NCI-H2029 (cell line): ENCODE measurements at places on chromosomes 12 and 14.

DNA sequence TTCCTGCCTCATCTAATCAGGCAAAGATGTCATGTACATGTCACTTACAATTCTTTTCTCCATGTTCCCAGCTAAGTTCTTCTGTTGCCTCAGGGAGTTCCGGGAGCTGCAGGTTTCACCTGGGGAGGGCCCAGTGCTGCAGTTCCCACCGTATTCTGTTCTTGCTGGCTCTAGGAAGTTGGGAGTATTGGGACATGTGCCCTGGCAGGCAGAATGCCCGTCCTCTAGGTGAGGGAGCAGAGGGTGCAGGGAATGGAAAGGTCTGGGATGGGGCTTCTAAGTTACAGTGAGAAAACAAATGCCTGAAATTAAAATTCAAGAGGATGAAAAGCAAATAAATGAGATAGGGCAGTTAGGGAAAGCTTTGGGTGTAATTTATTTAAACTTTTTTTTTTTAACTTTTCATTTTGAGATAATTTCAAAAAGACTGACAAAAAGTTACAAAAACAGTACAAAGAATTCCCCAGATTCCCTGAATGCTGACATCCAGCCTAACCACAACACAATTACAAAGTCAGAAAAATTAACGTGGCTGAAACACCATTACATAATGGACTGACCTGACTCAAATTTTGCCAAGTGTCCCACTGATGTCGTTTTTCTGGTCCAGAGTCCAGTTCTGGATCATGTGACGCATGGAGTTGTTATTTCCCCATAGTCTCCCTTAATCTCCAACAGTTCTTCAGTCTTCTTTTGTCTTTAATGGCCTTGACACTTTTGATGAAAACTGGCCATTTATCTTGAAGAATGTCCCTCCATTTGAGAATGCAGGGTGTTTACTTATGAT, 187.2 kb upstream of the MYL2 start:
- no peak for DNase-seq

DNA sequence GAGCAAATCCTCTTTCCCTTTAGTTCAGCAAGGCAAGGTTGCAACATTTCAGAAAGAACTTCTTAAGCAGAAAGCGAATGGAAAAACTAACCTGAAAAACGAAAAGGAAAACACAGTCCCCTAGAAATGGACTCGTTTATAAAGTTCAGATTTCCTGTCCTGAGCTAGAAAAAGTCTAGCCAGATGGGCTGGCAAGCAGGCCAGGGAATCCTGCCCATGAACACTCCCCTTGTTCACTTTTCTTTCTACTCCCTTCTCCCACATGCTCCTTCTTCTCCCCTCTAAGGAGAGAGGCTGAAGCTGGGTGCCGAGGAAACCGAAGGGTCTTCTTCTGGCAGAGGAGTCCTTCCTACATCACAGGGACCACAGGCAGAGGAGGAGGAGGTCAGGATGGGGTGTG, 27.1 kb downstream of the LTBP2 start:
- no peak for DNase-seq

GRCh38 chr12:30211743-30212142, 428.0 kb upstream of the TMTC1 start:
- no peak for DNase-seq

DNA sequence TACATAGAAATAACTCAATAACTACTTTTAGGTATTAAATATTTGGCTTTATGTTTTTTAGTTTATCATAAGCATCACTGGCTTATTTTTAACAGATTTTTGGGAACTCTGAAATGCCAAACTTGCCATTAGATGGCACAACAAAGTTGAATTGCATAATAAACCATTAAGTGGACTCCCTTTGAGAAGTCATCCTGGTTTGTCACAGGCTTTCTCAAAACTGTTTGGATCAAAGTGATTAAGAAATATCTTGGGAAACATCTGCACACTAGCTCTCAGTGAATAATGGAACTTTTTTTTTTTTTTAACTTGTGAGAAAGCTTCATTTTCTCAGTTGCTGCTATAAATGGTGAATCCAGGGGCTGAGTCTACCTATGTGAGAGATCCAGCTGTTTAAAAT, 4.3 kb downstream of the SLC16A7 start:
- no peak for DNase-seq

GRCh38 chr12:117968826-117969659, at the start of gene KSR2:
Gene KSR2, minus strand, starts transcription at chr12:117968990. Its CDS starts 735 bp downstream, at chr12:117968255.
- peak; percentile 96 for DNase-seq

- no peak for DNase-seq
These were observed 4.8 kb upstream of the NINJ2 start for GRCh38 chr12:668090-668481.

DNA sequence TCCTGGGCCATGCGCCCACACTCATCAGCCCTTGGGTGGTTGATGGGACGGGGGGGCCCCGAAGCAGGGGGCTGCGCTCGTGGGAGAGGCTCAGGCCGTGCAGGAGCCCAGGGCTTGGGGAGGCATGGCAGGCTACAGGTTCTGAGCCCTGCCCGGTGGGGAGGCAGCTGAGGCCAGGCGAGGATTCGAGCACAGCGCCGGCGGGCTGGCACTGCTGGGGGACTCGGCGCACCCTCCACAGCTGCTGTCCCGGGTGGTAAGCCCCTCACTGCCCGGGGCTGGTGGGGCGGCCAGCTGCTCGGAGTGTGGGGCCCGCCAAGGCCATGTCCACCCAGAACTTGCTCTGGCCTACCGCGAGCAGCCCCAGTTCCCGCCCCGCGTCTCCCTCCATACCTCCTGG, 295.8 kb upstream of the SEL1L start:
- no peak for DNase-seq

GRCh38 chr14:72615451-72616121, 278.3 kb downstream of the DPF3 start:
- no peak for DNase-seq

GRCh38 chr12:103727638-103728037, 113.4 kb downstream of the NT5DC3 start:
- DNase-seq, result no peak

GRCh38 chr14:75521415-75522199, 662 bp upstream of the BATF start:
- no peak for DNase-seq

DNA sequence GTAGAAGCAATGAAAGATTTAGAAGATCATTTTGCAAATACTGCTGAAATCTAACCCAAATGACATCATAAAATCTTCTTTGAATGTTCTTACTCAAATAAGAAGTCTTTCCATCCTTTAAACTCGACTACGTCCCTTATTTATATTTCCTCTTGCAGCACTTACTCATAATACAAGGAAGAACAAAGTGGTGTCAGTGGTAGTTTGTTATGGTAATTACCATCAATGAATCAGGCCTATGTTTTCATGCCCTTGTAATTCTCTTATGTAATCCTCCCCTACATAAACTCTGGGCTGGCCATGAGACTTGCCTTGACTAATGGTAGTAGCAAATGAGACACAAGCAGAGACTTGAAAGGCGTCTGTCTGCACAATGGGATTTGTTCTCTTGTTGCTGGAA, 17.0 kb downstream of the EEA1 start:
- no peak for DNase-seq

DNA sequence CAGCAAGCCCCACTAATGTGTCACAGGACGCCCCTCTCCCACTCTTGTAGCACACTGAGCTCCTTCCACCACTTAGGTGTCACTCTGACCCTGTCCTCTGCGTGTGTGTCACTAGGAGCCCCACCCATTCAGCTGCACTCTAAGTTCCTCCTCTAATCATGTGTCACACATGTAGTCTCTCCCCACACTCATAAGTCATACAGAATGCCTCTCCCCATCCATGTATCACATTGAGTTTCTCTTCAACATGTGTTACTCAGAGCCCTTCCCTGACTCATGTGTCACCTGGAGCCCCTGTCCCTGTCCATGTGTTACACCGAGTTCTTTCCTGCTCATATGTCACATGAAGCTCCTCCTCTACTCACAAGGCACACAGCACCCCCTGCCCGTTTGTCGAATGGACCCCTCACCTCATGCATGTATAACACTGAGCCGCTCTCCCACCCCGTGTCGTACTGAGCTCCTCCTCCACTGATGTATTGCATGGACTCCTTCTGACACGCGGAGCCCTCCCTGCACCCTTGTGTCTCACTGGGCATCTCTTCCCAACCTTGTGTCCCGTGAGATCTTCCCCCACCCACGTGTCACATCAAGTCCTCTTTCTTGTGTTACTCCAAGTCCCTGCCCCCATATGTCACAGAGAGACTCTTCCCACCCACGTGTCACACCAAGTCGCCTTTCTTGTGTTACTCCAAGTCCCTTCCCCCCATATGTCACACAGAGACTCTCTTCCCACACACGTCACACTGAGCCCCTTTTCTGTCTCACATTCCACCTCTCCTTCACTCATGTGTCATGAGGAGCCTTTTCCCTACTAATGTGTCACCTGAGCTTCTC, 31.0 kb downstream of the RTL1 start:
- DNase-seq, result no peak

GRCh38 chr14:79057333-79057732, 887.2 kb downstream of the NRXN3 start:
- no peak for DNase-seq
